ENCODE measurements at places on chromosomes 5 and 9.

- DNase-seq = no peak
Measured at GRCh38 chr9:78314953-78315870, 18.3 kb downstream of the PSAT1 start.

GRCh38 chr5:110815916-110816605 lies 77.3 kb downstream of the SLC25A46 start:
- DNase-seq = no peak

GRCh38 chr5:136242136-136242535 lies 49.2 kb upstream of the SMIM32 start:
- DNase-seq = no peak

- no peak for DNase-seq
Measured at GRCh38 chr5:178277866-178278265, 45.3 kb upstream of the PHYKPL start.

DNA sequence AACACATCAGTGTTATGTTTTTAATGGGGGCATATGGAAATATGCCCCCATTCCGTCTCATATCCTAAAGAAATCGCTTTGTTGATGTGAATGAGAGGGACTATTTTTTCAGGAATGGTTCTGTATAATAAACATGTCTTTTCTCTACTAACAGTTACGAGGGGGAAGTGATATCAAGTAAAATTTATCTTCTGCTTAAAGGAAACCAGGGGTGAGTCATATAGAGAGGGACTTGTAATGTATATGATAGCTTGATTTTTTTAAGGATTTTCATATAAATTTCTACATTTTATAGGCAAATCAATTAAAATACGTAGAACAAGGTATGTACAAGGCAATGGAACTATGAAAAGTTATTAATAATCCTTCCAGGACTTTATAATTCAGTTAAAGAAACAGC lies 207.1 kb downstream of the SEMA5A start:
- DNase-seq = no peak

GRCh38 chr5:20572614-20573013 lies 584.6 kb upstream of the CDH18 start:
- peak; percentile 6 for DNase-seq

DNA sequence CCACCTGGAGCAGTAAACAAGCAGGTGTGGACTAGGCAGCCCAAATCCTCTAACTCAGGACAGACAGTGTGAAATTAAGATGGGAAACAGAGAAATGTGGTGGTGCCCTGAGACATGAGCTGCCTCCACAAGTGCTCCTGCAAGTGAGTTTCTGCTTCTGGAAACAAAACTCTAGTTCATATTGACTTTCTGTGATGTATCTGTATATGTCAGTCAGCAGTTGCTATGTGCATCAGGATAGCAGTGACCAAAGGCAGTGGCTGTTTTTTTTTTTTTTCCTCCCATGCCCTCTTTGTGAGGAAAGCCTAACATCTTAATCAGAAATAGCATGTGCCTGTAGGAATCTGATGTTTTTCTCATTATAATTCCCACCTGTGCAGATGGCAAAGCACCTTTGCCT lies 318.4 kb upstream of the SEMA6A start:
- DNase-seq = no peak

- DNase-seq = peak; percentile 58
Measured at GRCh38 chr9:95516734-95517558, at the start of gene PTCH1. PTCH1 (minus strand) TSS chr9:95516971.

Measured in iPS-NIHi11 (cell line).